ENCODE measurements at places on chromosomes 11 and 22.

- peak; percentile 27 for DNase-seq
Measured at GRCh38 chr11:93236741-93237675, 39.2 kb upstream of the SLC36A4 start.

DNA sequence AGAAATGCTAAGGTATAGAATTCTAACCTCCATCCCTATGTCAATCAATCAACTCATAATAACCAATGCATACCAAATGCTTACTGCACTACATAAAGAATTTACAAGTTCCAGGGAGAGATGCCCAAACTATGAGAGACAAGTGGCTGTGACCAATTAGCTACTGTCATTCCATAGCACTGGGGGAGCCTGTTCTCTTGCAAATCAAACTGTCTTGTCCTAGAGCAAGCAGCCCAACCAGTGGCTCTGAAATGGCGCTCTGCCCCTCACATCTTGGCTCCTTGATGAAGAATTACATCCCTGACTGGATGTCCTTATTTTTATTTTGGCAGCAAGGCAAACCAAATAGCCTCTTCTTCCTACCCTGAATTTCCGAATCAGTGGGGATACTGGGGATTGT lies 272.4 kb upstream of the SYN3 start:
- no peak for DNase-seq

DNA sequence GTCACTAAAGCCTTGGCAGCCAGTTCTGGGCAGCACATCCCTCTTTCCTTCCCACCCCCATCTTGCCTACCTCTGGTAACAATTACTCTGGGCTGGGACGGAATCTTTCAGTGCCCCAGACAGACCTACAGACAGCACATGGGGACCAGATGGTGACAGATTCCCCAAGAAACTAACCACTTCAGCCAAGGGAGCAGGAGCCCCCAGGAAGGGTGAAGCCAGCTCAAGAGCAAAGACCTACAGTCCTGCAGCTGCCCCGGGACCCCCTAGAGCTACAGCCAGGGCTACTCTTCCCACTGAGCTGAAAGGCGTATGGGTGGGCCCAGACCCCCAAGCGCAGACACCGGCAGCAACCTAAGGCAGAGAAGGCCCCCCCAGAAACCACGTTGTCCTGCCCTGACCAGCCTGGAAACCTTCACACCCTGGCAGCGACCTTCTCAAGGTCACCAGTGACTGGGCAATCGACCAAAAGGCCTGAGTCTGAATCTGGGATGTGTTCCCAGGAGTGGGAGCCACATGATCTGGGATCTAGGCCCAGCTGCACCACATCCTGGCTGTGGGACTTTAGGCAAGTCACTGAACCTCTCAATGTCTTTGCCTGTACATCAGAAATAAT lies 65.8 kb downstream of the LRRC32 start:
- DNase-seq = no peak

GRCh38 chr11:14317659-14318325 lies 41.2 kb downstream of the RRAS2 start:
- no peak for DNase-seq

DNA sequence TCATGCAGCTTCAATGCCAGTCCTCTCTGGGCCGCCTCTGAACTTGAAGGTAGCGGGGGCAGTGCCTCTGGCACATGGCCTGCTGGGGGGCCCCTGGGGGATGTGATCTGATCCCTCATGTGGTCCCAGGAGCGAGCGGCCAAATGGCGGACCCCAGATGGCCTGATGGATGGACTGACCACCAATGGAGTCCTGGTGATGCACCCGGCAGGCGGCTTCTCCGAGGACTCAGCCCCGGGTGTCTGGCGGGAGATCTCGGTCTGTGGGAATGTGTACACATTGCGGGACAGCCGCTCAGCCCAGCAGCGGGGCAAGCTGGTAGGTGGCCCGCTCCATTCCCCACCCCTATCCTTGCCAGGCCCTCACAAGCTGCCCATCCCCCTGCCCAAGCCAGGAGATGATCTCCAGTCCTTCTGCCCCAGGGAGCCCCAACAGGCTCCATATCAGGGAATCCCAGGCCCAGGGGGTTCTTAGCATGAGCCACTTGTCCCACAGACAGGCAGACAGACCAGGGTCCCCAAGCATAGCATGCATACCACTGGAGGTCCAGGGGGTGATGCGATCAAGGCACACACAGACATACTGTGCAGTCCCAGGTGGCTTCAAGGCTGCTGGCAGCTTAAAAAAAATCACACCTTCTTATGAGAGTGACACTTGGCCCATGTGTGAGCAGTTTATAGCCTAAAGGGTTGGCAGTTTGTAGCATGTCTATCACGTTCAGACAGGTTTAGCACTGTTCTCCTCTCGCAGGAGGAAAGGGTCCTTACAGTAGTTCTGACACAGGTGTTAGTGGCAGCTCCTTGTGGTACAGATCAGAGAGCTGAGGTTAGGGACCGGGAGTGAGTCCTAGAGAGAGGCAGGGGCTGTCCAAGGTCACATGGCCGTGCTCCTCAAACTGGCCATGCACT lies 6.4 kb upstream of the DPP3 start:
- DNase-seq = no peak

DNA sequence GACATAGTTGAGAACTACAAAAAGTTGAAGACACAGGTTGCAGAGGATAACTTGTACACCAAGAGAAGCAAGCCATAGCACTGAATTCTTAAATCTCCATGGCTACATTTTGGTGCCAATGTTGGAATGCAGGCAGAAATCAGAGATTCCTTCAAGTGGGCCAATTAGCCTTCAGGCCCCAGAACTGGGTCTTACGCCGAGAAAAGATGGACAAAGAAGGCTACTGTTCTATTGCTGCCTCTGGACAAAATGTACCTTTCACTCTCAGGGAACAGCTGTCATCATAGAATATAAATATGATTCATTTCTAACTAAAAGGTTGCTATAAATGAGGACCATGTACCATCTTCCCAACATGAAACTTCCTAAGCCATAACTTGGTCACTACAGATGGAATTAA lies 13.7 kb downstream of the TMEM216 start:
- no peak for DNase-seq

DNA sequence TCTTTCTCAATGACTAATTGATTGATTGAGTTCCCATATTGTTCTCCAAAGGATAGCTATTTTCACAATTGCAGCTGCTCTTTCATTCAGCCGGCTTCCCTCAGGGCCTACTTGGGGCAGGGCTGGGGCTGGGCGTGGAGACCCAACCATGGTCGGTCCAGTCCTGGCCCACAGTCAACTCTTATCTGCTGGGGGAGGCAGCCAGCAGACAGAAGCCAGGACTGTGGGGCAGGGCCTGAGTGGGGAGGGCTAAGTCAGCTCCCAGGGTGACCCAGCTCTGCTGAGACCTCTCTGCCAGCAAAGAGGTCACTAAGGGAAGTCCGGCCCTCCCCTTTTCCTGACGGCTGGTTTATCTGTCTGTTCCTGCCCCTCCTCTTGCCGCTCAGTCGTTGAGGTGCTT lies 735.2 kb downstream of the TBC1D22A start:
- no peak for DNase-seq

- no peak for DNase-seq
Measured at GRCh38 chr11:934527-934926, 8.9 kb downstream of the AP2A2 start.

DNA sequence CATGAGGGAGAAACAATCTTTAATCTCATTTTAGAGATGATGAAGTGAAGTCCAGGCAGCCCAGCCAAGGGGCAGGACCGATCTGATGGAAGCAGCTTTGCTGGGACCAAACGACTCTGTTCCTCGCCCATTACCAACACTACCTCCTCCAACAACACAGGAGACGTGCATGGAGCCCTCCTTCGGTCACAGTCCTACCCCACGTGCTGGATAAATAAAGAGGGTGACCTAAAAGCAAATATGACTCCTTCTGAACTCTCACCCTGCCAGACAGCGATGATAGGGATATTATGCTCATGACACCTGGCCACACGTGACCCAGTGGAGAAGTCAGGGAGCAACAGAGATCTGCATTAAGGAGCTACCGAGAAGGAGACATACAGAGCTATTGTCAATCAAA lies 26.0 kb downstream of the SCGB1A1 start:
- DNase-seq = no peak

- DNase-seq = peak; percentile 33
Measured at GRCh38 chr22:49825944-49826602, 1.6 kb downstream of the BRD1 start.

- no peak for DNase-seq
Measured at GRCh38 chr22:29998627-29999384, 81.5 kb upstream of the HORMAD2 start.

GRCh38 chr11:123144707-123145106 lies 50.3 kb downstream of the CLMP start:
- DNase-seq = no peak

DNA sequence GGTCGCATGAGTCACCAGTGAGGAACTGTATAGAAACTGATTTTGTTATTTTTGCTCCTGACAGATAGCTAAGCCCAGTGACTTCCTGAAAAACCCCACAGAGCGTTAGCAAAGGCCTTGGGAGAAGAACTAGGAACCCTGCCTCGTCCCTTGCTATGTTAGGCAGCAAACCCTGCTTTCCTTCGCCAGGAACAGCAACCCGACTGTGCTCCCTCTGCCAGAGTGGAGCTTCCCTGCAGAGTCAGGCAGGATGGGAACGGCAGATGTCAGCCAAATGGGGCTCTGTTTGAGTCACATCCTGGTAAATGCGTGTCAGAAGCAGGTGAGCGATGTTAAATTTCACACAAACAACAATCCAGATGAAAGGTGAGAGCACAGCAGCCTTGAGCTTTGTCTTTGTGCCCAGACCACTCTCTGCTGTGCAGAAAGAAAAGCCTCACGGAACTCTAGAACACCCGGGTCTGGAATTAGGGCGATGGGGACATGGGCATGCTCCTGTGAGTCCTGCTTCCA lies 186.6 kb downstream of the ADAMTS15 start:
- DNase-seq = no peak

GRCh38 chr11:43984519-43985385 lies 42.3 kb downstream of the C11orf96 start:
- DNase-seq = no peak

DNA sequence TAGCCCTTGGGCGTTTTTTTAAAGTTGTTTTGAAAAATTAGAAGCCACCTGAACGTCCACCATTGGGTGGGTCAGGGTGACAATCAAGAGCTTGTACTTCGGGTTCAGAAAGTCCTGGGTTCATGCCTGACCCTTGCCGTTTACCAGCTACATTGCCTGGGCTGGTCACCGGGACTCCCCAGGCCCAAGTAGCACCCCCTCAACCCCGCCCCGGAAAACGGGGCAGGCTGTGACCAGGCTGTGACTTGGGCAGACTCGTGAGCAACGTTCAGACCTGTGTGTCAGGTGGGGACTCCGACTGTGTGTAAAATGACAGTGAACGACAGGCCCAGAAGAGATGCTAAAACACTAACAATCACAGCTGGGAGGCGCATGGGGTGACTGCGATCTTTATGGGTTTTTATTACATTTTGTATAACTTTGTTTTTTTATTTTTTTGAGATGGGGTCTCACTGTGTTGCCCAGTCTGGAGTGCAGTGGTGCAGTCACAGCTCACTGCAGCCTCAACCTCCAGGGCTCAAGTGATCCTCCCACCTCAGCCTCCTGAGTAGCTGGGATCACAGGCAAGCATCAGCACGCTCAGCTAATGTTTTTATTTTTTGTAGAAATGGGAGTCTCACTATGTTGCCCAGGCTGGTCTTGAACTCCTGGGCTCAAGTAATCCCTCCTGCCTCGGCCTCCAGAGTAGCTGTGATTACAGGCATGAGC lies 56.8 kb downstream of the TRMU start:
- no peak for DNase-seq

- DNase-seq = no peak
Measured at GRCh38 chr22:48358886-48359612, 1468.6 kb downstream of the BRD1 start.

- no peak for DNase-seq
Measured at GRCh38 chr22:19056951-19057401, 65.2 kb downstream of the DGCR2 start.

DNA sequence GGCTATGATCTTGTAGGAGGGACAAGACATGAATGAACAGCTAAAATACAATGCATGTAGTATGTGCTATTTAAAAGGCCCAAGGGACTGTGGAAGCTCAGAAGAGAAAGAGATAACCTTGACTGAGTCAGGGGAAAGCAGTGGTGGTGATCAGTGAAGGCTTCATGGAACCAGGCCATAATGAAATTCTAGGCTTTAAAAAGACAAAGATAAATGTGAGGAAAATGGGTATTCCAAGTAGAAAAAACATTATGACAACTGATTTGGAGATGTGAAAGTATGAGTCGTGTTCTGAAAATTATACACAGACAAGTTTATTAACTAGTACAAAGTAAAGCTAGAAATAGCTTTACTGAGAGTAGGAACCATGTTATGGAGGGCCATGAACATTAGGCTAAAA lies 189.8 kb downstream of the SOX6 start:
- no peak for DNase-seq

- no peak for DNase-seq
Measured at GRCh38 chr11:132784441-132784840, 747.9 kb downstream of the OPCML start.

- DNase-seq = no peak
Measured at GRCh38 chr11:71339396-71339881, 87.1 kb upstream of the SHANK2 start.

- no peak for DNase-seq
Measured at GRCh38 chr22:28435140-28435768, 244.4 kb downstream of the TTC28 start.

DNA sequence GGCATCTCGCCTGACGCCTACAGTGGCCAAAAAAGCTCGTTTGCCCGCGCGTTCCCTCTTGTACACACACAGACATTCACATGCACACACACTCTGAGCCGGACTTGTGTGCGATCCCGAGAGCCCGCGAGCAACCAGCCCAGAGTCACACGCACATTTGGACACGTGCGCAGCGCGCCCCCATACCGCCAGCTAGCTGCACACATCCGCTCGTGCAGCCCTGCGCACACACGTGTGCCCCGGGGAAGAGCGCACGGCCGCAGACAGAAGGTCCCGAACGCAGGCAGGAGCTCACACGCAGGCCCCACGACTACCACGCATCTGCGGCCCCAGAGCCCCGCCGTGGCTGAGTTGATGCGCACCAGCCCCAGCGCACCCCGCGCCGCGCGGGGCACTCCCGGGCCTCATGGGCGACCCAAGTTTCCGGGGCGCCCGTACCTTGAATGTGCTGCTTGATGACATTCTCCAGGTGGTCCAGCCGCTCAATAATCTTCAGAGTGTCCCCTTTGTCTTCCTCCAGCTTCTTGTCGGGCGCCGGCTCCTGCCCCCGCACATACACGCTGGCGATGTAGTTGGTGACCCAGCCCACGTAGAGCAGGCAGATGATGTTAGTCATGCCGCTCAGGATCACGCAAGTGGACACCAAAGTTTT lies 758 bp downstream of the GALNT18 start:
- DNase-seq = peak; percentile 12

- DNase-seq = no peak
Measured at GRCh38 chr11:114522818-114523217, 36.9 kb downstream of the NXPE1 start.

DNA sequence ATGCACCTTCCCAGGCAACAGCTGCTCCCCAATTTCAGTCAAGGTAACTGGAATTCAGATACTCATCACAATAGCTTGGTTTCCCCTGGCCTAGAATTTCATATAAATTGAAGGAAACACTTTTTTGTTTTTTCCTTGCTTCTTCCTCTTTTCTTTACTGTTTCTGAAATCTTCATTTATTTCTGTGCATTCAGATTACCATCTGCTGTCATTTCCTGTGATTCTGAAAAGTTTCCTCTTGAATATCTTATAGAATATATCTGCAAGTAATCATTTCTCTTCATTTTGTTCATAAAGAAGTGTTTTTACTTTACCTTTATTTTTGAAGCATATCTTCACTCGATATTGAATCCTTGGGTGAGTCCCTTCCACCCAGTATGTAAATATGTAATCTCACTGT lies 85.3 kb downstream of the GAB4 start:
- DNase-seq = no peak

All from suppressor macrophage treated with lipopolysaccharide for 4 hours (primary cell).